Stimulated activated CD8-positive, alpha-beta memory T cell treated with anti-CD3 and anti-CD28 coated beads, Interleukin-15, amount 100 ng/mL, for 48 hours (primary cell): ENCODE measurements at places on chromosomes 2 and 18.
A peak's percentile ranks its signal among the peaks of the same experiment; 100 is the strongest.

- no peak for DNase-seq
These were observed 907.6 kb downstream of the EPHA4 start for GRCh38 chr2:220664272-220665107.

DNA sequence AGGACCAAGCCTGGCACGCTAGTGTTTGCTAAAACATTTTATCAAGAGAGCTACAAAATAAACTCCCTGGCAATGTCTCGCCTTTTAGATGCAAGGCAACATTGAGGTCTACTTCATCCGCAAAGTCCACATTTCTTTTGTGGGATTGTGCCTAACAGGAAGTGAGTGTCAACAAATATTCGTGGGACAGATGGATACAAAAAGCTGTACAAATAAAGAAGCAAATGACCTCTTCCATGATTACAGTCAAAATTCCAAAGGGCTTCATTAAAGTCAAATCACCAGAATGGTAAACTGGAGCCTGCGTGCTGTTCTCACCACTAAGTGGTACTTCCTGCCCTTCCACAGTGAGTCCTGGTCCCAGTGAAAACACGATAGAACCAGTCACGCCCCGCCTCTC is 40.4 kb downstream of the L3MBTL4 start:
- DNase-seq: no peak

DNA sequence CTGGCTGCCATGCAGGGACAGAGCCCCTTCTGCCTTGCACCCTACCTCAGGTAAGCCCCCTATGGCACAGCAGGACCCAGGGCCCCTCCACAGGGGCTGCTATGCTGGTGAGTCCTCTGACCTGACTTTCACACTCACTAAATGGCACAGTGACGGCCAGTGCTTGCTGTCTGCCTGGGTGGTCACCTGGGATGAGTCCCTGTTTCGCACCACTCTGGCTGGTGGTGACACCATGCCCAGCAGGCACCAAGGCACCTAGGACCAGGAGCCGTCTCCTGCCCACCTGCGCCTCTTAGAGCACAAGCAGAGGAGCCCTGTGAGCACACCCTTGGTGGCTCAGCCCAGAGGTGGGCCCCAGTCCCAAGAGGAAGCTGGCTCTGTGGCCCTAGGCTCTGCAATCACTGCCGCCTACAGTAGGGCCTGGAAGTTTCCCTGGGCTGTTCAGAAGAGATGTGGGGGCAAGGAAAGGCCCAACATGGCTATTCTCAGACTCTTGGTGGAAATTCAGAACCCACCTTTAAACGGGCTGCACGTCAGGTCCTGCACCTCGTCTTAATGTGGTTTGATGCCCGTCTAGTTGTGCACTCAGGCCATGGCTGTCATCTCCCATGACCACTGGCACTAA is 96.0 kb downstream of the PLB1 start:
- DNase-seq: no peak

- DNase-seq: peak; percentile 30
These were observed 1.1 kb downstream of the HPCAL1 start for GRCh38 chr2:10303694-10304378.

GRCh38 chr2:175553910-175554309 is 372.4 kb upstream of the ATP5MC3 start:
- no peak for DNase-seq

- DNase-seq: no peak
These were observed 43.3 kb downstream of the ZNF532 start for GRCh38 chr18:58908006-58908405.

- no peak for DNase-seq
These were observed 35.1 kb downstream of the HADHB start for GRCh38 chr2:26279886-26280285.

DNA sequence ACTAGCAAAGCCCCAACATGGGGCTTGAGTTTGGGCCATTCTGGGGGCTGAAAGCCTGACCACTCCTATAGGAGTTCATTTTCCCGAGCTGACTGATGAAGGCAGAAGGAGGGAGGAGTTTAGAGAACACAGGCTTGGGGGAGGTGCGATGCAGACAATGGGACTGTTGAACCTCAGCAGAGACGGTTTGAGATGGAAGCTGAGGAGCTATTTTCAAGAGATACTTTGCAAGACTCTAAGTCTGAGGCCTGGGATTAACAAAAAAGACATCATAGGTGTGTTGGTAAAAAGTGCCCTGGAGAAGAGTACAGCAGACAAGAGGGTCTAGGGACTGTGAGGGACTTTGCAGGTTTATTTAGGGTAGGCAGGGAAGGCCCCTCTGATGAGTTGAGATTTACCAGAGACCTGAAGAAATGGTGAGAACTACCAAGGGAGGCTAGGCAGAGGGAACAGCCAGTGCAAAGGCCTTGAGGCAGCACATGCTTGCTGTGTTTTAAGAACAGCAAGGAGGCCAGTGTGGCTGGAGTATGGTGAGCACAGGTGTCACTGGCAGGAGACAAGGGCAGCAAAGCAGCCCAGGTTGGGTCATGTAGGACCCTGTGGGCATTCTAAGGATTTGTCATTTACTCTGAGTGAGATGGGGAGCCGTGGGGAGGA is 31.6 kb downstream of the PCBP1 start:
- no peak for DNase-seq

DNA sequence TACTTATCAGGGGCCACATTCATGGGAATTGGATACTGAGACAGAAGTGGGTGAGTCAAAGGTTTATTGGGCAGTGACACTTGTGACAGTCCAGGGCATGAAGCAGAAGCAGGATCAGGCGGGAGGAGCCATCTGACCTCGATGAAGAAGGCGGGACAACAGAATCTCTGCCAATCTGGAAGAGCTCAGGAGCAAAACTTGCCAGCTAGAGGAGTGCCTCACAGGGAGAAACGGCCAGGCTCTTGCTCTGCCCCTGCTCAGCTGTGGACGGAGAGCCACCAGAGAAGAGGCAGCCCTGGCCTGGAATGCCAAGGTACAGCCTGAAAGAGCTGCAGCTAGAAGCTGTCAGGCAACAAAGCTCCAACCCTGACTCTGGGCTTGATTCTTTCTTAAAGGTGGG is 16.9 kb downstream of the DAW1 start:
- DNase-seq: no peak

- no peak for DNase-seq
These were observed 303.9 kb upstream of the DLGAP1 start for GRCh38 chr18:4758980-4759379.

DNA sequence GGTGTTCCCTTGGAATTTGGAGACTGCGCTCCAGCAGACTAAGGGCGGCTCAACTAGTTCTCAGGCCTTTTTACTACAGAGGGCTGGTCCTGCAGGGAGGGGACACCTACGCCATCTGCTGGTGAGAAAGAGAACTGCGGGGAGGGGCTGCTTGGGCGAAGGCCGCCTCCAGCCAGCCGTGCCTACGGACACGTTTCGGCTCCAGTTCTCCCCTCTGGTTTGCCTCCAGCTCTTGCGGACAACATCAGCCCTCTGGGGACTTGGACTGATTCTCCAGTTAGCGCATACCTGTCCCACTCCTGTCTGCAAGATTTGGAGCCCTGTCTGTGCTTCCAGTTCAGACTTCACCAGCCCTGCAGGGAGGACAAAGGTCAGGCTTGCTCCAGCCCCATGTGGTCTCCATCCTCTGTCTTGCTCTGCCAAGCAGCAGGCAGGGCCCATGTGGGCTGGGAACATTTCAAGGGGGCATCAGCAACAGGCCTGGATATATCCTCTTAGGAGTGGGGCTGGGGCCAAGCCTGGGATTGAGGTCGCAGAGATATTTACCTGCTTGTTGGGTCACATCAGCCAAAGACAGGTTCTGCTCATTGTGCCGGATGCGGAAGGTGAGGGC is 10.3 kb downstream of the PTPRN start:
- DNase-seq: peak; percentile 78

GRCh38 chr2:205655779-205656456 is 26.4 kb upstream of the NRP2 start:
- DNase-seq: no peak
